NCI-H774 (cell line): ENCODE measurements at places on chromosomes 5 and 9.

- no peak for DNase-seq
Measured at GRCh38 chr5:133459474-133460160, 152.7 kb downstream of the FSTL4 start.

DNA sequence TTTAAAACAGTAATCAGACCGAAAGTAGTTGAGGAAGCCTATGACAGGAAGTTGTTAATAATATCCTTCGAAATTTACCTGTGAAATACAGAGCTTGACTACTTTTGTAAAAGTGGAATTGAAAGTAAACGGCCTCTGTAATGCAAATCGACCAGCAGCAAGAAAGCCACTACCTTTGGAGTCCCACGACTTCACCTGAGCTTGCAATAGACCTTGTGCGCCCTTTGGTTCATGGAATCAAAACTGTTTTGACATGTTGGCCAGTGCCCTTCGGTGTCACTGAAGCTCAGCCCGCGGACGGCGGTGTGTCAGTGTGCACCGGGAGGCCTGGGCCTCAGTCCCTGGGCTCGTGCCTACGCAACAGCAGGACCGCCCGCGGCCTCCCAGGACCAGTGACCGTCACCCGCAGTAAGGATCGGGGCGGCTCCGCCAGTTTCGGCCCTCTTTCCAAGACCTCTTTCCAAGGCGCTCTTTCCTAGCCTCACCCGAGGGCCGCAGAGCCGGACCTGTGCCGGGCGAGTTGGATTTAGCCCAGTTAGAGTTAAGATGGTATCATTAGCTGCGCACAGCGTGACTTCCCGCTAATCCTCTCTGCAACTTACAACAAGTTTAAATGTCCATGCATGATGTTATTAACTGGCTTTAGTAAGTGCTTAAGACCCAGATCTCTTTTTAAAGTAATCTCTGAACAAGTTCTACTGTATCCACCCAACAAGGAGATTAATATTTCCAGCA lies 223.3 kb downstream of the MEF2C start:
- DNase-seq, result no peak

DNA sequence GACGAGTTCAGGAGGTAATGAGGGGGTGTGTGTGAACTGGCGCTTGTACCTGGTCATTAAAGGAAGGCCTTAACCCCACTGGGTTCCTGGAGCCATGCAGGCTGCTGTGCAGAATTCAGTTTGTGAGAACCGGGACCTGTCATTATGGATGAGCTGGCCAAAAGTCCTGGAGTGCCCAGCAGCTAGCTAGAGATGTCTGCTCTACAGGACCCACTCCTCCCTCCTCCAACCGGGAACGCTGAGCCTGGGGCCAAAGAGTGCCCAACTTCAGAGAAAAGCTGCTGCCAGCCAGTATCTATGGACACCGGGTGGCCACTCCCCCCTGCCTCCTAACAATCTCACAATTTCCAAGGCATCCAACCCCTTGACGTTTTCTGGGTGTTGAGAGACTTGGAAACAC lies 1.2 kb downstream of the ENTREP1 start:
- no peak for DNase-seq

- no peak for DNase-seq
Measured at GRCh38 chr9:68560071-68560844, 19.6 kb upstream of the TMEM252 start.

DNA sequence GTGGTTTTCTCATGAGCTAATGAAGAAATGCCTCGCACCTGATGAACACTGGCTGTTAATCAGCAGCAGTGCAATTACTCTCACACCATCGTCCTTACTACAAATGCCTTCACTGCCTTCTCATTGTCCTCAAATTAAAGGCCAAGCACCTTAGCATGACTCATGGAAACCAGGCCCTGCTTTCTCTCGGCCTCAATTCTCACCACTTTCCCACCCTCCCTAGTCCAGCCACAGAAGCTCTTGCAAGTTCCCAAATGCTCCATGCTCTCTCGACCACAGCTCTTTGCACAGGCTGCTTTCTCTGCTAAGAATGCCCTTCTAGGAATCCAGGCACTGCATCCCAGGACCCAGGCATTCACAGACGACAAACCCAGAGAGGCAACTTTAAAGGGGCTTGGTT lies 94.6 kb upstream of the KLF4 start:
- DNase-seq, result no peak

- DNase-seq, result no peak
Measured at GRCh38 chr9:89953824-89954615, 349.2 kb downstream of the GADD45G start.
